ENCODE measurements at places on chromosomes 11 and 22.

- DNase-seq: no peak
Measured at GRCh38 chr11:67496113-67496512, 9.1 kb downstream of the PITPNM1 start.

- DNase-seq: no peak
Measured at GRCh38 chr22:36493690-36494110, 12.3 kb upstream of the TXN2 start.

GRCh38 chr11:1928470-1928890 lies 9.0 kb downstream of the TNNT3 start:
- DNase-seq: no peak

DNA sequence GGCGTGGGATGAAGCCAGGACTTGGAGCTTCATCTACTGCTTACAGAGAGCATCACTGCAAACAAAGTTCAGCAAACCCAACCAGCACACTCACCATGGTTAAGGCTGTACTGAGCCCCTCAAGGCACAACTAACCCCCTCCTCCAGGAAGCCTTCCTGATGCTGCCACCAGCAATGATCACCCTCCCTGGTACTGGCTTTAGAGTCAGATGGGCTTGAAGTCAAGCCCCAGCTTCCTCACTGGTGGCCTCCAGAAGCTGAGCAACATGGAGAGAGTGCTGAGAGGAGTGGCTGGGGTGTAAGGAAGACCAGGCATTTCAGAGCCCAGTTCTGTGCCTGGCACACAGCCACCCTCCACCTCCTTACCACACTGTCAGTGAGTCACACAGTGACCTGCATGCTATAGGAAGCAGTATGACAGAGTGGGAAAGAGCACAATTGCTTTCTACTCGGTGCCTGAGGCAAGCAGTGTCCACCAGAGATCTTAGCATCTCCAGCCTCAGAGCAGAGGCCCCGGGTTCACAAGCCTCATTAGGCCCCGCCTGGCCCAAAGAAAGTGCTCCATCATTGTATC lies 24.7 kb upstream of the BAIAP2L2 start:
- DNase-seq: peak; percentile 88

DNA sequence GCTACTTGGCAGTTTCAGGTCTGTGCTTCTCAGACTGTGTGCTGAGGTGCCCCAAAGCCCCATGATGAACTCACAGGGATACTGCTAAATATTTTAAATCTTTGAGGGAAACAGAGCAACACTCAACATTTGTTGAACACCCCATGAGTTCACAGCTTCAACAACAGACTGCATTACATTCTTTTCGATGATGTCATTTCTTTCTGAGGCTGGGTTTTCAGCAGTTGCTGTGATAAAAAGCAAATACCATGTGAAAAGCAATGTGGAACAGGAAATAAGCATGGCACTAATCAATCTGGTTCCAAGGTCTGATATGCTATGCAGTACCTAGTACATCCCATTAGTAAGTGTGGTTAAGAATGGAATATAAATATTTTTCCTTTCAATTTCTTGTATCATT lies 82.7 kb downstream of the RPL27A start:
- no peak for DNase-seq

DNA sequence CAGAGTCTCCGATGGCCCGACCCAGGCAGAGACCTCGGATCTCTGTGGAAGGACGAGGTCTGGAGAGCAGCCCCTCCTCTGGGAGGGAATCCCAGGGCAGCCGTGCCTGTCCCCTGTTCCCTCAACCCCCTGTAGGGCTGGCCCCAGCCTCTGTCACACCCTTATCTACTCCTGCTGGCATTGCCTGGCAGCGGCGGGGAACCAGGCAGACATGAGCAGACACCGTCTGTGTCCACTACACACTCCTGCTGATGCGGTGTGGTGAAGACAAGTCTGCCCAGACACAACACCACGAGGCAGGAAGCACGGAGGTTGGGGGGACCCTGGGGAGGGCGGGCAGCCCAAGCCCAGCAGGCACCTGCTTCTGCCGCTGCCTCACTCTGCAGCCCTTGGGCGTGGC lies 52.5 kb upstream of the A4GALT start:
- no peak for DNase-seq

DNA sequence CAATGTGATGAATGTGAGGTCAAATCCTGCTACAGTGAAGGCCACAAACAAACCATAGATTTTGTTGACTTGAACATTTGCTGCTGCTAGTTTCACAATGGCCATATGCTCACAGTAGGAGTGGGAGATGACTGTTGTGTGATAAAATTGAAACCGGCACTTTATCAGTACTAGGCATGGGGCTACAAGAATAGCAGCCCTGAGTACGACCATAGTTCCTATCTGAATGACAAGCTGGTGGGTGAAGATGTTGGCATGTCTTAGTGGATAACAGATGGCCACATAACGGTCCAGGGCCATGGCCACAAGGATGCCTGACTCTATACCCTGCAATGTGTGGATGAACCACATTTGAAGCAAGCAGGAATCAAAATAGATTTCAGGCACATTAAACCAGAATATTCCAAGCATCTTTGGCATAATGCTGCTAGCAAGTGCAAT lies 2.8 kb downstream of the OR52A1 start:
- no peak for DNase-seq

DNA sequence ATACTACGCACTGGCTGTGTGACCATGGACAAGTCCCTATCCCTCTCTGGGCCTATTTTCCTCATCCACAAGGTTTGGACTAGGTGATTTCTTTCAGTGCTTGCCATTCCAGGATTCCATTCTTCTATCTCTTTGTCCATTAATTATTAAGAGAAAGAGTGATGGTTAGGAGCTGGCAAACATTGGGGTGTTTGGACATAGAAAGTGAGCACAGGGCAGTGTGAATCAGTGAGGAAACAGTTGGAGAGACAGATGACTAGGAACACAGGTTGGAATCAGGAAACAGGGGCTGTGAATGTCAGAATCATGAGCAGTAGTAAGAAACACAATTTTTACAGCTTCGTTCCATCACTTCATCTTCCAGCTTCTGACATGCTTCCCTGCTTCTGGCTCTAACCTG lies 211.8 kb downstream of the INSC start:
- DNase-seq: no peak

DNA sequence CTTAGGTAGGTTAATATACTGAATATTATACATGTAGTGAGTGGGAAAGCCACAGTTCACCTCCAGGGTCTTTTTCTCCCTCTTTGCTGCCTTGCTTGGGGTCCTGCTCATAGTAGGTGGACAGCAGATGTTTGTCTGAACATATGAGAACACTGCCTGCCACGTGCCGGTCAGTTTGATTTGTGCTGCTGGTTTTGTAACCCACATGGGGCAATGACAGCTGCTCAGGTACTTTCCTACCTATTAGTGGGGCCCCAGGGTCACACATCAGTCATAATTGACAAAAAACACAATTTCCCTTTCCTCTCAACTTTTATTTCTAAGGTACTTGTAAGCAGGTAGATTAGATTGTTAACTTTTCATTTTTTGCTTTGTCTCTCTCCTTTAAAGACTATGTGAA lies 43.8 kb downstream of the BMAL1 start:
- no peak for DNase-seq

DNA sequence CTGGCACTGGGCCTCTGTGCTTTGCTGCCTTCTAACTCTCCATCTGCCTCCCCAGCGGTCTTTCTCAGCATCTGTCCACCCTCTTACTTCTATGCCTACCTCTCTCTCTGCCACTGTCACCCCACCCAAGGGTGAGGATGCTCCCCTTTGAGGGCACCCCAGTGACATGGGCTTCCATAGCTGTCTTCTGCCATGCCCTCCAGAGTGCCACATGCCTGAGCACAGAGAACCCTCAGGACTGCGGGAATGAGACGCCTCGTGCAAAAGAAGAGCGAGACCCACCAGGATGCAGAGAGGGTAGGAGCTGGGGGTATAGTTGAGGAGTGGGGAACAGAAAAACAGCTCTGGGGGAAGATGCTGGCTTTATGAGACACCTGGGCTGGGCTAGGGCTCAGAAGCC lies 64.3 kb downstream of the BTG4 start:
- no peak for DNase-seq

DNA sequence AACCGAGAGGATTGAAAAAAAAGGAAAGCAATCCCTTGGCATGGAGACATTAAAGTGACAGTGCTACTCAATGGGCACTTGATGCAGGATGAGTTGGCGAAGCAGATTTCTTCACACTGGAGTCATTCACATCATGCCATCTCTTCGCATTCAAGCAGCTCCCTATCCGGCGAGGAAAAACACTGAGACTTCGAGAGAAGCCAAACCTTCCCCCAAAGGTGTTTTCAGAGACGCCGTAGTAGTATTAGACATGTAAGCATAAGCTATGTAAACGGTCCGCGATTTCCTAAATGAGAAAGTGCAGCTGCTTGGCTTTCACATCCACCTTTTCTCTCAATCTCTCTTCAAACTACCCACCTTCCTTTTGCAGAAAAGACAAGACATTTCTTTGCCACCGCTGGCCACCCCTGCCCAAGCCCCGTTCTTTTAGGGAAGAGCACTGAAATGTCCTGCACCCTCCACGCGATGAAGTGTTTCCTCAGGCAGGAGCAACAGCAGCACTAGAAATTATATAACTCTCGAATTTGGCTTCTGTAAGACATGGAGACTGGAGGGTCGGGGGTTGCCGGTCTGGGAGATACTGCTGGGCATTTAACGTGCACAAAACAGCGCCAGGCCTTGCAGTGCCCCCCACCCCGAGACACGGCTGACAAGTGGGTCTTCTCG lies at the start of gene DLG2:
Gene DLG2, minus strand, starts transcription at position 13 of the 666 bp plus-strand sequence.
- peak; percentile 61 for DNase-seq

All from PC-3 (cell line).